ENCODE measurements at places on chromosomes 12 and 14.

GRCh38 chr14:79161571-79161970 is 991.4 kb downstream of the NRXN3 start:
- no peak for DNase-seq

GRCh38 chr14:100769035-100769939 is 42.6 kb downstream of the DLK1 start:
- no peak for DNase-seq

- DNase-seq, result no peak
Observed at GRCh38 chr12:6031001-6031400, 85.9 kb upstream of the ANO2 start.

- no peak for DNase-seq
Observed at GRCh38 chr12:6563448-6564050, 4.5 kb downstream of the NOP2 start.

DNA sequence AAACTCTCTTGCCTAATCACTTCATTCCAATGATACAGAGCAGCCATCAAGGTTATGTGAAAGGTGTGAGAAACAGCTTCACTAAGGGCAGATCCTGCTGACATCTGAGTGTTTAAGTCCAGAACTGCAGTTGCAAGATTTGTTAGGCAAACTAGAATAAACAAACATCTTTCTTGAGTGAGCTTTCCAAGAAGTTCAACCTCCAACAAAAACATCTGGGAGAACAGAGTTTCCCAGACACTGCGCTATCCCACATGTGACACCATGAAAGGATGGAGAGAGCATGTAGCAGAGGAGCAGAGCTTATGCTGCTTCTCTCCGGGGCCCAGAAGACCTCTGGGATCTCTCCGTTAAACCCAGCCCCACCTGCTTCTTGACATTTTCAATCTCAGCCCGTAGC is 5.6 kb downstream of the KRT76 start:
- no peak for DNase-seq

DNA sequence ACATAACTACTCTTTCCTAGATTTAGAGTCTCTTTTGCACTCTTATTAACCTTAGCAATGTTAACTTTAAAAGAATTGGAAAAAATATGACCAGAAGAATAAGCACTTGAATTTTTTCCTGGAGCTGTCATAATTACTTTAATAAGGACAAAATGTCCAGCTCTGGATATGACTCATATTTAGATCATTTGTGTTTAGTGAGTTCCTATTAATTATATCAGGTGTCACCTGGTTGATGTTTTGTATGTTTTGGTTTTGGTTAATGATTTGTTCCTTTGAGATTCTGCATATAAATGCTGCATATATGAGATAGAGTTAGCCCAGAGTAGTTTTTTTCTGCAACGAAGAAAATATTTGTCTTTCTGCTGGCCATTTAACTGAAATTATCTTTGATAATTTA is 5.1 kb downstream of the CLECL1 start:
- DNase-seq, result no peak

GRCh38 chr12:6057700-6058099 is 66.8 kb downstream of the VWF start:
- no peak for DNase-seq

DNA sequence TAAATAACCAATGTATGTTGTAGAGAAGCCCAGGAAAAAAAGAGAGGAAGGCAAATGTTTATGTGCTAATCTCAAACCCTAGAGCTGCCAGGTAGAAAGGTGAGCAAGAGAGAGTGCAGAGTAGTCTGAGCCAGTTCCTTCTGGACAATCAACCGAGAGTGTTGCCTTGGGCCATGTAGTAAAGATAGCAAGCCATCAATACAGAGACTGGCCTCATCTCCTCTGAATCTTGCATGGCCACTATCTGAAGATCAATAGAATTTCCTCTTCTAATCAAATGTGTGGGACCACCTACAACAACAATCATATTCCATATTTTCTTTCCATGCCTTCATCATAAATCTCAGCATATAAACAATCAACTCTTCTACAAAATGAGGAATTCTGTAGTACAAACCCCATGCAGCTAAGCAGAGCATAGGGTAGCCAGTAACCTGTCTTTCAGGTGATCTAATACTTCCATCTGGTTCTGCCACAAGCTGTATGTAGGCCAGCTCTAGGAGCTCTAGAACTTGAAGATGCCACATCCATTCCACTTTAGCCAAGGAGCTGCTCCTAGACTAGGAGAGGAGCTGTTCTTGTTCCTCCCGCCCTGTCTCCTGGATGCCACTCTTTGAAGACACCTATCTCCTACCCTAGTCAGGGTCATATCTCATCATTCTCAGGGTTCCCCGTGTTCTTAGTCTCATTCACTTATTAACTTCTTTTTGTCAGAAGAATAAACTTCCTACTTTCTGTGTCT is 75.8 kb upstream of the SLC38A4 start:
- DNase-seq, result no peak

DNA sequence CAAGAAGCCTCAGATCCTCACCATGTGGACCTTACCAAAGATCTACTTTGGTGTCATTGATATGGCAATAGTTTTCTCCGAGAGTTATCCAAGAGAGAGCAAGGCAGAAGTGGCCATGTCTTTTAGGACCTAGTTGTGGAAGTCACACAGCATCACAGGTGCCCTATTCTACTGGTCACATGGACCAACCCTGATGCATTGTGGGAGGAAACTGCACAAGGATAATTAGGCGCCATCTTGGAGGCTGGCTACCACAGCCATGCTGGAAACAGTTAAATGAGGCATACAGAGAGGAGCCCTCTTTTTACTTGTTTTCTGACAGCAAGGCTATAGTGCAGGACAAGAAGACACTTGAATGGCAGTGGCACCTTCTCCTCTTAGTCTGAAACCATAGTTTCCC is 49.8 kb downstream of the GNS start:
- no peak for DNase-seq

GRCh38 chr14:54173802-54174201 is 217.2 kb upstream of the BMP4 start:
- no peak for DNase-seq

GRCh38 chr12:9039397-9039977 is 50.1 kb downstream of the KLRG1 start:
- no peak for DNase-seq

DNA sequence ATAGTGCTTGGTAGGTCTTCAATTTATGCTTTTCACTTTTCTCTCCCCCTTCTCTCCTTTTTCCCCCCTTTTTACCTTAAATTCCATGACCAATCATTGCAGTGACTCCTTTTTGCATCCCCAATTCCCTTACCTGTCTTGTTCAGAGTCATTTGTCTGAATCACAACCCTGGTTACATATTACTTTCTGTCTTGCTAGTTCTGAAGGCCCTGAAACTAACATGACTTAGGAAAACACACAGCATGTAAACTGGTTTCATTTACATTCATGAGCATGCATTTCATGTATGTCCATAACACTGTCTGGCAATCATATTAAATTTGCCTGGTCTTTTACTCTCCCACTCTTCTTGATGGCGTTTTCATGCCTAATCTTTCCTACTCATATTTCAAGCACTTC is 20.3 kb upstream of the FOXG1 start:
- DNase-seq, result no peak

DNA sequence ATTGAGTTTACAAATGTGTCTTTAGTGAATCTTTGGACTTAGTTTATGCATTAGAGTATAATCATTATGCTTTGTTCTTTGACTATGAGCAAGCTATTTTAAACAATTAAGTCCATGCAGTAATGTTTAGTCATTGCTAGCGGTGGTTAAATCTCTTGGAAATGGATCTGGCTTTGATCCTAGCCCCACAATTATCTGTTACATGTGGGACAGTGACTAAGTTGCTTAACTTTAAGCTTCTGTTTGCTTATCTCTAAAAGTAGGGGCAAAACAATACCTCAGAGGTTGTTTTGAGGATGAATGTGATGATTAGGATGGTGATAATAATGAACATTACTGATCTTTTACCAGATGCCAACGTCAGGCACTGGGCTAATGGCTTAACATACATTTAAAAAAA is 124.2 kb downstream of the NPAS3 start:
- no peak for DNase-seq

DNA sequence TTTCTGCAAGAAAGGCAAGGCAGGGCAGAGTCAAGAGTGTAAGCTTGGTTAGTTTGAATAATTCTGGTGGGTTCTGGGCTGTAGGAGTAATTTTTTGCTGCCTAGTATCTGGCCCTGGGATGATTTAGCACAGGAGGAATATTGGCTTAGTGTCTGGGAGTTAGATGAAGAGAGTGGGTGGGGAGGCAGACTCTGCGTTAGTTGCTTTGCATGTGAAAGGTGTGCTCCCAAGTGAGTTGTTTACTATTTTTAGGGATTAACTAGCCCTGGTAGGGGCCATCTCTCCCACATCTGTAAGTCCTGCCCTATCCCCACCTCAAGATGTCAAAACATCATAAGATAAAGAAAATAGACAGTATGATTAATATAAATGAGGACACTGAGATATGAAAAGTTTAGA is 249.7 kb downstream of the LRIG3 start:
- DNase-seq, result no peak

GRCh38 chr14:39555749-39556148 is 123.5 kb upstream of the FBXO33 start:
- DNase-seq, result no peak

DNA sequence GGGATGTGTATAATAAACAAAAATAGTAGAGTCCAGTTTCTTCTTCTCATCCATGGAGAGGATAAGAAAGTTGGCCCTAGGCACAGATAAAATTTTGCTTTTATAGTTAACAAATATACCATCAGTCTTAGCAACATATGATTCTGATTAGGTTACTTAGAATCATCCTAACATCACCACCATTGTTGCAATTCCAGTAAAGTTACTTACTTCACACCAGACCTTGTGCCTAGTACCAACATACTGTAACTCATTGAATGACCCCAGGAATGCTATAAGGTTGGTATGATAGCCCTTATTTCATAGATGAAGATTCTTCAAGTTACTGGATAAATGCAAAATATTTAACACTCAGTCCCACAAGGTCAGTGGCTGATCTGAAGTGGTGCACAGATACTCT is 183.8 kb upstream of the ATP2B1 start:
- no peak for DNase-seq

GRCh38 chr14:69323999-69324282 is 64.0 kb downstream of the GALNT16 start:
- DNase-seq, result no peak

- no peak for DNase-seq
Observed at GRCh38 chr14:56294128-56294527, 175.9 kb downstream of the PELI2 start.

- no peak for DNase-seq
Observed at GRCh38 chr14:34120185-34120977, 169.5 kb upstream of the EGLN3 start.

- DNase-seq, result no peak
Observed at GRCh38 chr12:52913431-52913821, 8.6 kb upstream of the KRT8 start.

DNA sequence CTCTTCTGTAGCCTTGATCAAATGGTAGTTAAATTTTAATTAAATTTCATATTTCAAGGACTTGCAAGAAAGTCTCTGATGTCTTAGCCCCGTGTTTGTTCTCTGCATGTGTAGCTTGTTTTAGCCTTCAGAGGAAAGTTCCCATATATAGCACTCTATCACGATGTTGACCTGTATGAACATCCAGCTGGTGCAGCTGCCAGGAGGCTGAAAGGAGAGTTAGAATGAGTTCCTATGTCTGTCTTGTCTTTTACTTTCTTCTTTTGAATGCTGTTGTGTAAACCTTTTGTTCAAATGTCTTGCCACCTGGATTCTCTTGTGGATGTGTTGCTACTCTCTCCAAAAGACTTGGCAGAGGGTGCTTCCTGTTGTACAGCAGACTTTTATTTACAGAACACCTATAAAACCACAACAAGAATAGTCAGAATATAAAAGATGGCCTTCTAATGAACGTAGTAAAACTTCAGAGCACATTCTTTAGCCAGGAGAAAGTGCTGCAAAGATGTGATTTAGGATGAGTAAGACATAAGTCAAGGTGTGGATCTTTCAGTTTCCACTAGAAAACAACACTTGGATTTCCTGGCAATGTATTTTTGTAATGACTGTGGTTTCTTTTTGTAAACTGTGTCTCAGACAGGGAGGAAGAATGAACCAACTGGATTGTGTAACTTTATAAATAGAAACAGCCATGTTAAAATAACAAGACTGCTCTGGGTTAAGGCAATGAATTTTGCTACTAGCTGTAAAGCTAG is 17.2 kb downstream of the NAV3 start:
- no peak for DNase-seq

GRCh38 chr14:68482772-68483395 is 310.0 kb downstream of the ZFP36L1 start:
- DNase-seq, result no peak

GRCh38 chr12:14558473-14558959 is 9.2 kb downstream of the PLBD1 start:
- DNase-seq, result no peak

DNA sequence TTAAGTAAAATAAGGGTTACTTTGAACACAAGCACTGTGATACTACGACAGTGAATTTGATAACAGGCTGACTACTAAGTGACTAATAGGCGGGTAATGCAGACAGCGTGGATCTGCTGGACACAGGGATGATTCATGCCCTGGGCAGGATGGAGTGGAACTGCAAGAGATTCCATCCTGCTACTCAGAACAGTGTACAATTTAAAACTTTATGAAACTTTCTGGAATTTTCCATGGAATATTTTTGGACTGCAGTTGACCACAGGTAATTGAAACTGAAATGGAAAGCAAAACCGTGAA is 46.0 kb downstream of the YEATS4 start:
- DNase-seq, result no peak

- no peak for DNase-seq
Observed at GRCh38 chr12:48536602-48537001, 11.2 kb downstream of the OR8S1 start.

DNA sequence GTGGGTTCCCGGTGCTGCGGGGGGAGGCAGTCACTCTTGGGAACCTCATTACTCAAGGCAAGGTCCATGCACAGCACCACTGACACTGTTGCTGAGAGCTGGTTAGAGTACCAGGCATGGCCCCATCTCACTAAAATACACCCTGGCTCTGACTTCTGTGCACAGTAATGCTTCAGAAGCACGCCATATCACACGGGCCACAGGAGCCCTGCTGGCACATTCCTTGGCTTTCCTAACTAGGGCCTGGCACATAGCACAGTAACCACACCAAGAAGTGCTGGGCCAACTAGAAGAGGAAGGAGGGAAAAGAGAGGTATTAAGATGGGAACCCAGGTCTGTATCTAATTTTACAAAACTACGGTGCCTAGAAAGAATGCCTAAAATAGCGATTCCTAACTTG is 13.5 kb upstream of the RAB35 start:
- DNase-seq, result no peak

GRCh38 chr12:39897315-39897714 is 208.6 kb downstream of the SLC2A13 start:
- DNase-seq, result no peak

GRCh38 chr12:109434582-109434981 is 42.5 kb downstream of the KCTD10 start:
- no peak for DNase-seq

GRCh38 chr14:76918256-76918781 is 92.1 kb downstream of the LRRC74A start:
- DNase-seq, result no peak

All from stimulated activated CD8-positive, alpha-beta memory T cell treated with anti-CD3 and anti-CD28 coated beads, Interleukin-12 subunit alpha, Interleukin-12 subunit beta, amount 100 ng/mL, for 4 hours (primary cell).